ENCODE measurements at places on chromosomes 7 and 10.
A peak's percentile ranks its signal among the peaks of the same experiment; 100 is the strongest.

- DNase-seq: no peak
These were observed 692.4 kb downstream of the KCNMA1 start for GRCh38 chr10:76945166-76945565.

GRCh38 chr10:89426230-89426868 is 12.0 kb downstream of the IFIT5 start:
- peak; percentile 20 for DNase-seq

GRCh38 chr10:114271779-114272167 is 32.7 kb downstream of the VWA2 start:
- DNase-seq: no peak

GRCh38 chr10:17219024-17219423 is 9.0 kb upstream of the VIM start:
- no peak for DNase-seq

DNA sequence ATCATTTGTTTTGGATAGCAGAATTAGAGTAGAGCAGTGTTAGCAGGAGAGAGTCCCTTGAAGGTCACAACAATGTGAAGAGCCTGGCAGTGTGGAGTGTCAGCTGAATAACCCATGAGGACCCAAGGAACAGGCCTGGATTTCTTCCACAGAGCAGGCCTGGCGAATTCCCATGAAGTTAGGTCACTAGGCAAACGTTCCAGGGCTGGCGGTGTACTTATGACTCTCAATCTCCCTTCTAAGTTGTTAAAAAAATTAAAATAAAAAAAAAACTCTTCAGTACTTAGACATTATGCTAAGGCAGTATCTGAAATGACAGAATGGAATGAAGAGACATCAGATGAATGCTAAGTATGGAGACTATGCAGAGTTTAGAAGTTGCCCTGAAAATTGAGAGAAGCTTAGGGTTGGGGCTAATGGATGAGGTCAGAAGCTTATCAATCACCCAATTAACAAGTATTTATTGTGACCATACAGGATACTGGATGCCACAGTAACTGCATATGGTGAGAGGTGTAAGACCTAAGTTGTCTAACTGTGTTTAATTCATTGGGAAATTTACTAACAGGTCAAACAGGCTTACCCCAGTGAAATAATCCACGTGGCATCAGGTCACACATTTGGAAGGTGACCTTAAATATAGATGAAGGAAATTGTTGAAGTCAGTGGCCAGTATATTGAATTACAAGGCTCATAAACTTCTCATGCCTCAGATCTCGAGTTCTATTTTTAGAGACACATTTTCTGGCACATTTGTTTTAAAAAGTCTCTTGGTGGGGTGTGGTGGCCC is 126.2 kb upstream of the NRP1 start:
- no peak for DNase-seq

DNA sequence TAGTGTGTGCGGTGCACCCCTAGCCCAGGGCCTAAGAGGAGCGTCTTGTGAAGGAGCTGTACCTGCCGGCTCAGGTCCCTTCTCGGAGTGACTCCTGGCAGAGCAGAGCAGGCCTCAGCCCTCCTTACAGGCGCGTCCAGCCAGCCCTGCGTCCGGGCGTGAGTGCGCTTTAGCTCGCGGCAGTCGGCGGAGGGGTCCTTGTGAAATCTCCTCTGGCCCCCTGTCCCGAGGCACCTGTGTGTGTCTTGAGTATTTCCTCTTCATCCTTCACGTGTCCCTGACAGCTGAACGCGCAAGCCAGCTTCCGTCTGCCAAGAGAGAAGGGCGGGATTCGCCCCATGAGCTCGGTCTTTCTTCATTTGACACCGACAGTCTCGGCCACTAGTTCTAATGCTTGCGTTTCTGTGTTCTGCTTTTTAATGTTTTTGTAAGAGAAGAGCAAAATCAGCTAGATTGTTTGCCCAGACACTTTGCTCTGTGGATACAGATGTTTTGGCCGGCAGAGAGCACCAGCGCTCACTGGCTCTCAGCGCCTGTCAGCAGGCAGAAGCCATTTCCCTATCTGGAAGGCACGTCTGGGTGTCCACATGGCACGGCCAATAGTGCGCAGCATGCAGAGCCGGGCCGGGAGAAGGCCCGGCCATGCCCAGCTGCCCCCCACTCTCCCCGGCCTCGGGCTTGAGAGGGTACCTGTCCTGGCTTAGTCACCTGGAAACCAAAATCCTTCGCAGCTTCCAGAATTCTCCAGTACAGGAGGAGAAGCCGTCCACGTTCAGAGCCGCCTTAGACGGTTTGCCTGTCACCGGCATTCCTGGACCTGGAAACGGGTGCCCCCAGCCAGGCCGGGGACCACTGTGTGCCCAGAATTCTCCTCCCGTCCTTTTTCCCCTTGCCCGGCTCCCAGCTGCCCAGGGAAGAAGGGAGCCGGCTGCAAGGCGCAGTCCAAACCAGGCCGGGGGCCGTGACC is 7.0 kb downstream of the GET4 start:
- DNase-seq: no peak

DNA sequence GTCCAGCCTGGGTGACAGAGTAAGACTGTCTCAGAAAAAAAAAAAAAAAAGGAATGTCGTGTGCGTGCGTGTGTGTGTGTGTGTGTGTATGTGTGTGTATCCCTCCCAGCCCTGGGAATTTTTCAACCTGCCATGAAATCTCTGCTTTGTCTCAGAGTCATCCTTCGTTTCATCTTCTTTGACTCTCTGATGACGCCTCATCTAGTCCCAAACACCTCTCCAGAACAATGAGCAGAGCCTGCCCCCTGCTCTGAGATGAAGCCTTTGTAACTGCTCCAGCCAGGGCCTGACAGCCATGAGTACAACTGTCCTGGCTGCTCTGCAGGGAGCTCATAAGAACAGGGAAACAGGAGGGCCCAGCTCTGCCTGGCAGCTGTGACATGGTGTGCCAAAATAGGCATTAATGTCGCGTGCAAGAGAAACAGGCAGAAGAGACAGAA is 149.5 kb downstream of the FAM107B start:
- no peak for DNase-seq

DNA sequence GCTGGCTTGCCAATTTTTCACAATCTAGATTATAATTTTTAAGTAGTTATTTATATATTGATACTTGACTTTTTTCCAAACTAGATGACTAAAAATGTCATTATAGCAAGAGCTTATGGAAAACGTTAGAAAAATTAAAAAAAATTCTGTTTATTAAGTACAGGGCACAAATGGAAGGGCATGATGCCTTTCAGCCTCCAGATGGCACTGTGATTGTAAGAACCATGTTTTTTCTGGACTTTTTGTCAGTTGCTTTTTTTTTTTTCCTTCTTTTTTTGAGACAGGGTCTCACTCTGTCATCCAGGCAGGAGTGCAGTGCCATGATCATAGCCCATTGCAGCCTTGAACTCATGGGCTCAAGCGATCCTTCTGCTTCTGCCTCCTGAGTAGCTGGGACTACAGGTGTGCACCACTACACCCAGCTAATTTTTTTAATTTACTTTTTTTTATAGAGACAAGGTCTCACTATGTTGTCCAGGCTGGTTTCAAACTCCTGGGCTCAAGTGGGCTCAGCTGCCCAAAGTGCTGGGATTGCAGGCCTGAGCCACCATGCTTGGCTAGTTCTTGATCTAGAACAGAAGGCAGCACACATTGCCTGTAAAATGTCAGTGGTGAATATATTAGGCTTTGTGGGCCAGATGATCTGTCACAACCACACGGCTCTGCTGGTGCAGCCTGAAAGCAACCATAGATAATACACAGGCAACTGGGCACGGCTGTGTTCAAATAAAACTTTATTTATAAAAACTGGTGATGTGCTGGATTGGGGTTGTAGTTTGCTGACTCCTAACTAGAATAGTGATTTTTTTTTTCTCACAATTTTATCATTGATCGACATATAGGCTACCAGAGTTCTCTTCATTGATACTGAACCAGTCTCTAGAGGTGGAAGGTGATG is 27.4 kb downstream of the UCMA start:
- DNase-seq: no peak

DNA sequence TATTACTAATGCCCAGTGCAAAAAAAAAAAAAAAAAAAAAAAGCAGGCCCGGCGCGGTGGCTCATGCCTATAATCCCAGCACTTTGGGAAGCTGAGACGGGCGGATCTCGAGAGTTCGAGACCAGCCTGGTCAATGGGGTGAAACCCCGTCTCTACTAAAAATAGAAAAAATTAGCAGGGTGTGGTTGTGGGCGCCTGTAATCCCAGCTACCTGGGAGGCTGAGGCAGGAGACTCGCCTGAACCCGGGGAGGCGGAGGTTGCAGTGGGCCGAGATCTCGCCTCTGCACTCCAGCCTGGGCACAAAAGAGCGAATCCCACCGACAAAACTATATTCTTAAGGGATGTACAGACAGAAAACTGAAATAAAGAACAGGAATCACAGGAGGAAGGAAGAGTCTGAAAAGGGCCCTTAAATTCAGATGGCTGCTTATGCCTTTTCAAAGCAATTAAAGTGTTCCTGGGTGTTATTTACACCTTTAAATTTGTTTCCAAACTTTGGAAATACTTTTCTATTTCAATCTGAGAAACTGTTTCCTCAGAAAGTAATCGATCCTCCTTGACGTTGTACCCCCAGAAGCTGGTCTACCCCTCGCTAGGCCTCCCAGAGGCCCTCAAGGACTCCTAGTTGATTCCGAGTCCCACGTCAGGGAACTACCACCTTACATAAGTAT is 2.0 kb upstream of the KMT2E start:
- DNase-seq: peak; percentile 40

DNA sequence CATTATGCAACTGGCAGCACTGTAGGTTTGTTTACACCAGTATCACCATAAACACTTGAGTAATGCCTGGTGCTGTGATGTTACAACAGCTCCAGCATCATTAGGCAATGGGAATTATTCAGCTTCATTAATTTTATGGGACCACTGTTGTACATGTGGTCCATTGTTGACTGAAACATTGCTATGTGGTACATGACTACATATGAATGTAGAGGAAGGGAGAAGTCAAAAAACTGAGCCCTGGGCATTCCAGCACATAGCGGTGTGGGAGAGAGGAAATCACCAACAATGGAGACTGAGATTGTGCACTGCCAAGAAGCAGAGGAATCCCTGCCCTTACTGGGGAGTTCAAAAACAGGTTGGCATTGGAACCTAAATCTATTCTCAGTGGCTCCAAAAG is 89.0 kb downstream of the TRIM24 start:
- DNase-seq: no peak

DNA sequence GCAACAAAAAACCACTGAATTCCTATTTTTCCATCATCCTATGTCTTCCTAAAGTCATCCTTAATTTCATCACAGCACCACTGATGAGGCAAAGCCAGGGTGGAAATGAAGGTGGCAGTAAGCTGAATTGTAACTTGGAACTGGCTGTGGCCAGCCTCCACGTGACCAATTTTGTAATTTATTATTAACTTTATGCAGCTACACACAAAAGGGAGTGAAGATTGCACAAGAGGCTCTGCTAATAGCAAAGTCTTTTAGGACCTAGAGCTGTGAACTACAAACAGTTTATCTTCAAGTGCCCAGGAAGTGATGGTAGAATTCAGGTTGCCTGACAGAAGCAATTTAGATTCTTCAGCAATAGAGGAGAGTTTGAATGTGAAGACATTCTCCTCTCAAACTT is 176.4 kb downstream of the CCDC71L start:
- peak; percentile 10 for DNase-seq

DNA sequence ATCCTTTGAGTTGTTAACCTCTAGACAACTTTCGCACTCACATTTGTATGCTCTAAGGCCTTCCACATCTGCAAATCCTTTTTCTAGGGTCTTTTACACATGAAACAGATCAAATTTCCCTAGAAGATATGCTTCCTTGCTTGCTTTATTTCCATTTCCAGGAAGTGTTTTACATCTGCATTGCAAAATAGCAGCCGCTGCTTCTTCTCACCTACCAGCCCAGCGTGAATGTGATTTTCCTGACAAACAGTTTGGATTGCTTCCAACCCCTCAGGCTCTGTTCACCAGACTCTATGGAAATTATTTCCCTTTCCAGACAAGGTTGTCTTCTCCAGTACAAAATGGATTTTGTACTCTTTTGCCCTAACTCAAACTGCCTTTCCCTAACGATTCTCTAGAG is 50.9 kb upstream of the PAPSS2 start:
- DNase-seq: no peak

- DNase-seq: no peak
These were observed 10.9 kb upstream of the VWA2 start for GRCh38 chr10:114228156-114228555.

- DNase-seq: no peak
These were observed 61.9 kb downstream of the AASS start for GRCh38 chr7:122082160-122082559.

DNA sequence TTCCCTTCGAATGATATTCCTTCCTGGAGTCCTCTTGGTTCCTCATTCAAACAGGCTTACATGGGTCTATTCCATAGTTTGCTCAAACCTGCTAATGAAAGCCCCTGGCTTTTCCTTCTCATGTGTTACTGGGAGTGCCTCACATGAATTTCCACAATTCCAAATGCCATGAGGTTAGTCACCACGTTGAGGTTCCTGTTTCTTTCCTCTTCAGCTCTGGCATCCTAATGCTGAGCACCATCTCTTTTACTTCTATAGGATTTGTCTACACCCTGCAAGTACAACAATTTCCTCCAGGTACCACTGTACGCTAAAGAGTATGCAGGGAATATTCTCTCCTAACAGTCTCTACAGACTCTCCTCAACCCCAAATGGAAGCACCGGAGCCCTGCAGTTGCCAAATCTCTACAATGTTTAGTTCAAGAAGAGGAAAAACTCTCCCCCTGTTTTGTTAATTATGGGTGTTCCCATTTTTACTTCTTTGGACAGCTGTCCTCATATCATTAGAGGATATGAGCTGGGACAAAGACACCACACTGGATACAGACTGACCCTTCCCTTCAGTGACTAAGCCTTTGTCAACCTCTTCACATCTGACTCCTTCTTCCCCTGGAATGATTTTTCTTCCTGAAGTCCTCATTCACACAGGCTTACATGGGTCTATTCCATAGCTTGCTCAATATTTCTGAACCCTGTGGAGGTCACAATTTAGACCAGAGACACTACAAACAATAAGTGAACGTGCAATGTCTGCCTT is 145.8 kb upstream of the BET1 start:
- DNase-seq: no peak

DNA sequence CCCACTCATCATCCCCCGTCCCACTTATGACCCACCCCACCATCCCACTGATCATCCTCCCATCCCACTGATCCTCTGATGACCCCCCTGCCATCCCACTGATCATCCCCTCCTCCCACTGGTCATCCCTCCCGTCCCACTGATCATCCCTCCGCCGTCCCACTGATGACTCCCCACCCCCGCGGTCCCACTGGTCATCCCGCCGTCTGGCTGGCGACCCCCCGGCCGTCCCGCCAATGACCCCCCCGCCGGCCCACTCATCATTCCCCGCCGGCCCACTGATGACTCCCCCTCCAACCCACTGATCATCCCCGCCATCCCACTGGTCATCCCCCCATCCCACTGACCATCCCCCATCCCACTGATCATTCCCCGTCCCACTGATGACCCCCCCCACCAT is 161.1 kb downstream of the GRM8 start:
- DNase-seq: no peak

DNA sequence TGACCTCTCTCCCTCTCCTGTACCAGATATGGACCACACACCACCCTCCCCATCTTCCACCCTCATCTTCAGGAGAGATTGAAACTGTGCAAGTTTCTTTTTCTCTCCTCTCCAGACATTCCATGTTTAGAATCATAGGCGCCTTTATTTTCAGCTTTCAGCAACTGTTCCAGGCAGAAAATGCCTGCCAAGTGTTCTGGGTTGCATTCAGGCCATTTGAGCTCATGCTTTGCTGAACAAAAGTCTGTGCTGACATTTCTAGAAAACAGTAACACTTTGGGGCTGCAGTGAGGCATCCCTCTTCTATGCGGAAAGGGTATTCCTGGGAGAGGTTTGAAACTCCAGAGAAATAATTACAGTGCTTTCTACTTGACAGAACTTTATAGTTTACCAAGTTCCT is 361.7 kb downstream of the GPAM start:
- no peak for DNase-seq

- no peak for DNase-seq
These were observed 12.7 kb upstream of the PDLIM1 start for GRCh38 chr10:95303535-95303934.
